ENCODE measurements at places on chromosomes 2 and 18.

DNA sequence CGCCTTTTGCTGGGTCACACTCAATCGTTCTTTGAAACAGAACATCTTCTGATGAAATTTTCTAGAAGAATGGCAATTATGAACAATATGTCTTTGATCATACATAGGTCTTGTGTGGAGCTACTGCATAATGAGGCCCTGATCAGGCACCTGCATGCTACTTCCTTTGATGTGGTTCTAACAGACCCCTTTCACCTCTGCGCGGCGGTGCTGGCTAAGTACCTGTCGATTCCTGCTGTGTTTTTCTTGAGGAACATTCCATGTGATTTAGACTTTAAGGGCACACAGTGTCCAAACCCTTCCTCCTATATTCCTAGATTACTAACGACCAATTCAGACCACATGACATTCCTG, 532 bp downstream of the UGT1A5 start:
- no peak for DNase-seq

DNA sequence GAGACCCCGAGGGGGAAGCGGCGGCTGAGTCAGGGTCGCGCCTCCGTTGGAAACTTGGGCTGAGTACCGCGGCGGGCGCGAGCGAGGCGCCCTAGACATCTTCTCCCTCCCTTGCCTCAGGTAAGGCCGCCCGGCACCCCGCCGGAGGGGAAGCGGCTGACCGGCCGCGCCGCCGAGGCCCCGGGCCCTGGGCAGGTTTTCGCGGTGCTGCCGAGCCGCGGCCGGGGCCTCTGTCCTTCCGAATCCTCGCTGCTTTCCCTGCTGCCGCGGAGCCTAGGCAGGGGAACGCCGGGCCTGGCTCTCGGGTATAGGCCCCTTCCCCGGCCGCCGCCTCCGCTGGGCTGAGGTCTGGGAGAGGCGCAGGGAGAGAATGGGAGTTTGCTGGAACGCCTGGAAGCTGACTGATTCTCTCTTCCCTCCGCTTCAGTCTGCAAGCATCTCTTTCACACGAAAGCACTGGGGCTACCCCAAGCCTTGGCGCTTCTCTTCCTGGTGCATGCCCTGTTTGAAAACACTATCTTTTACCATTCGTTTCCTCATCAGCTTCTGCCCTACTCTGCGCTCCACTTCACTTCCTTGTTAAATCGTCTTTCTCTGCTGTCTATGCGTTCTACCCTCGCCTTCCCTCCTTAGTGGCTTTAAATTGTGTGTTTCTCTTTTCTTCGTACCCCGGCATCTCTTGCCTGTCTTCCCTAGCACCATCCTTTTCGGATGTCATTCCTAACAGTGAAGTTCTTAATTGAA, 652 bp downstream of the PPM1B start:
- no peak for DNase-seq

GRCh38 chr2:225017098-225017685, 25.1 kb downstream of the DOCK10 start:
- DNase-seq = no peak

GRCh38 chr2:232042911-232043574, 81.5 kb downstream of the DIS3L2 start:
- no peak for DNase-seq

GRCh38 chr18:55997151-55997561, 409.2 kb upstream of the TCF4 start:
- no peak for DNase-seq

DNA sequence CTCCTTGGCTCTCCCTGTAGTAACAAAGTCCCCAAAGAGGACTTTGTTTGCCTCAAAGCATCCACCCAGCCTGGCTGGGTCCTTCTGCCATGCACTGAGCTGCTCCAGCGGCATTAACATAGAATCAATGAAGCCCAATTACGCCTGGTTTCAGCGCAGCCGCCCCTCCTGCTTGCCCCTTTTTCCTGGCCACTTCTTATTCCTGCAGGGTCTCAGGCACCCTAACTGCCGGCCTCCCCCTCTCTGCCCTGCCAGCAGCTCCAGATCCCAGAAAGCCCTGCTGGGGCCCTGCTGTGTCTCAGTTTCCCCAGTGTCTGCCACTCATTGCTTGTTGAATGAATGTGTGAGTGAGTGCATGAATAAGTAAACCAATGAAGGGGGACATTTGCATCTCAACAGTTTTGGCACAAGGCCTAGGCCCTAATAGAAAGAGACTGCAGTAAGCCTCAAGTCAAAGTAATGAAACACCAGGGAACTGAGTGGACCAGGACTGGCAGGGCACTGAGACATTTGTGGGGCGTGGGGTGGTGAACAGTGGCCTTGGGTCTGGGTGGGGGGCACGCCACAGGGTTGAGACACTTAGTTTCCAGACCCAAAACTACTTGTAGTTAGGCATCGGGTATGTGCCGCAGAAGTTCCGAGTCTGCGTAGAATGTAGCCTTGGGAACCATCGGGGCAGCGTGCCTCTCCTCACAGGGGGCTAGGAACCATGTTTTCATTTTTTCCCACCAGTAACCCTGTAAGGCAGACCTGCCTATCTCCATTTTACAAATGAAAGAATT, 60.6 kb downstream of the SMAD7 start:
- DNase-seq = no peak

- no peak for DNase-seq
These were observed 41.7 kb downstream of the ARL5A start for GRCh38 chr2:151786483-151786882.

GRCh38 chr2:239550357-239550756, 149.5 kb upstream of the HDAC4 start:
- no peak for DNase-seq

GRCh38 chr2:118242216-118242615, 153.9 kb downstream of the INSIG2 start:
- DNase-seq = no peak

DNA sequence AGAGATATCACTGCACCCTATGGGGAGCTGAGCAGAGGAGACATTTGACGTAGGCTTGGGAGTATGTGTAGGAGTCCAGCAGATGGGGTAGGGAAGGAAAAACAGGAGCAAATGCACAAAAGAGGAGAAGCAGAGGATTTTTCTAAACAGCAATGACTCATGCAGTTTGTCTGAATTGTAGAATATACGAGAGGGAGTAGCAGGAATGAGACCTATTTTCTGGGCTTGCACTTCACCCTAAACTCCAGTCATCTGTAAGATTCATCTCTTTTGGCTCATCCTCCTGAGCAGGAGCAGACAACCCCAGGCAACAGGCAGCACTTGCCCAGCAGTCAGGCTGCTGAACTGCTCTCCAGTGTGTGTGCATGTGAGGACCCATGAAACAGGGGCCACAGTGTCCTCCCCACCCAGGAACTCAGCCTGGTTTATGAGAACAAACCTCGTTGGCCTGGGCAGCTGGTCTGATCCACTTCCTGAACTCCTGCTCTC, 100.2 kb upstream of the CDC42EP3 start:
- DNase-seq = no peak

DNA sequence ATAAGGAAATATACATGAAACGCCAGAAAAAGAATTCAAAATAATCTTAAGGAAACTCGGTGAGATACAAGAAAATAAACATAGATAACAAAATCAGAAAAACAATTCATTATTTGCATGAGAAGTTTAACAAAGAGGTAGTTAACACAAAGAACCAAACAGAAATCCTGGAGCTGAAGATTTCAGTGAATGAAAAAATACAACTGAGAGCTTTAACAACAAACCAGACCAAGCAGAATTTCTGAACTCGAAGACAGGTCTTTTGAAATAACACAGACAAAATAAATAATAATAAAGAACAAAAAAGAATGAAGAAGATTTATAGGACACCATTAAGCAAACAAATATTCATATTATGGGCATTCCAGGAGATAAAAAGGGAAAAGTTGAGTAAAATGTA, 204.7 kb downstream of the ATAD2B start:
- DNase-seq = no peak

DNA sequence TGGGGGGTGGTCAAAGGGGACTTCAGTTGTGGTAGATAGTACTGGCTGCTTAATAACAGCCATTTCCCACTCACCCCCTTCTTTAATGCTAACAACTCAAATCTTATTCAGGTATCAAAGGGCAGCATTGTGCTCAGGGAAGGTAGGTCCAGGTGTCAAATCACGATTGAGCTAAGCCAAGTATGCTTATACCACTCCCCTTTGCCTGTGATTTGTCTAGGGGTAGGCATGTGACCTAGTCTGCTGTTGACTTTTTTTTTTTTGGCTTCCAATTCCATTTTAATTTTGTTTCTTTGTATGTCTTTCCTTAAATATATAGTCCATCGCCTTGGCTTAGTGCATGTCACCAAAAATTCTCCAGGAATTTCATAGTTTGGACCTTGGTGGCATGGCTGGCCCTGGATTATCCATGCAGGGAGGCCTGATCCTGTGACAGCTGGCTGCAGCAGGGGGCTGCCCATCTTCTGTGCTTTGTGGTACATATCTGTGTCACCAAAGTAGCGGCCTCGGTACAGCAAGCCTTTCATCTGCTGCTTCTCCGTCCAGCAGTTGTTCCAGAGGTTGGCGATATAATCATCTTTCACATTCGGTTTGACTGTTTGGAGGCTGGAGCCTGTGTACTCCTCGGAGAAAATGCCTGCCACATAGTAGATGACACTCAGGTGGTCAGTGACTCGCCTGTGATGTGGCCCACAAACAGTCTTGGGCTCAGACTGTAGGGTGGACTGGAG, 68.1 kb upstream of the SPRED2 start:
- DNase-seq = no peak

DNA sequence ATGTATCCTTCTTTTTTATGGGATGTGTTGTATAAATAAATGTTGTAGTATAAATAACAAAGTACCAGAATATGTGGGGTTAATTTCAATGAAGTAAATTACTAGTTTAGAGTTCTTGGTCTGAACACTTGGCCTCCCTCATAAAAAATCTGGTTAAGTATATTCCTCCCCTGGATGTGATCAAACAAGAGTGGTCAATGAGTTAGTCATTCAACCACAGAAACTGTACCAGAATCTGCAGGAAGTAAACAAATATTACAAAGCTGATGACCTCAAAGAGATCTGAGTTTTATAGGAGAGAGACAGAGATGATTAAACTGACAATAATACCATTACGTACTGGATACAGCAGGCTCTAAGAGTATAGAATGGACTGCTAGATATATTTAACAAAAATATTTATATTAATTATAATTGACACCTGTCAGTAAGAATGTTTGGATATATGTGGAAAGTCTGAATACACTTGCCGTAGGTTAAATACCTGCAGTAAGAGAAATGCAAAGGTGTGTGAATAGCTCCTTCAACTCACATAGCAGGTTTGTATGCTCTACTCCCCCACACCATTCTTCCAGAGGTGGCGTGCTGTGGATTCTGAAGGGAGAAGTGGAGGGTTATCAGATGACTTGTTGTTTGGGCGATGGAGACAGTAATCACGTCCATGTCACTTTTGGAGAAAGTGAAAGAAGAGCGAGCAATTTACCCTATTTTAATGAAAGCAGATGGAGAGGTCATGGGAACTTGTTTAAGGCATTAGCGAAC, 108.3 kb upstream of the LRATD1 start:
- DNase-seq = no peak

DNA sequence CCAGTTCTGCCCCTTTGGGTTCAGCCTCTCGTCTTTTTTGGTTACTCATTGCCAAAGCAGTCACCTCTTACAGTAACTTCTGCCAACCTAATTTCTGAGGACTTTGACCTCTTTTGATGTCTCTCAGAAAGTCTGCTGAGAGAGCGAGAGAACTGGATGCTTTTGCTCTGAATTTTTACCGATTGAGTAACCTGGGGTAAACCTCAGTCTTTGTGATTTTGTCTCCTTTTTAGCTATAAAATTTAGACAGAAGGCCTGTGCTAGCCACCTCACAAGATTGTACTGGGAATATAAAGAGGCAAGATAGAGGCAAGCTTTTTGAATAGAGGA, 34.8 kb upstream of the IL1R1 start:
- no peak for DNase-seq

Data from NCI-H1694 (cell line).